ENCODE measurements at places on chromosomes 5 and 9.
A peak's percentile ranks its signal among the peaks of the same experiment; 100 is the strongest.

DNA sequence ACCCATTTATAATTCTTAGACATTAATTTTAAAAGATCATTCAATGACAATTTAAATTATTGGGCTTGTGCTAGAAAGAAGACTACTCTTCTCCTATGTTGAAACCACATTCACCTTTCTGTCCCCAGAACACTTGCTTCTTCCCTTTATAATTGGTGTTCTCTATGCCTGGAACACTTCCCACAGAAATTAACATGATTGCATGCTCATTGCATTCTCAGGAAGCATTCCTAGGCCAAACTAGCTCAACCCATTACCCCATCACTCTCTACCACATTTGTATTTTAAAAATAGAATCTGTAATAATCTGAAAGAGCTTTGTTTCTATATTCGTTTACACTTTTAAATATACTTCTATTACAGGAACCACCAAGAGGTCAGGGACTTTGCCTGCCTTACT is 184.7 kb downstream of the MEF2C start:
- DNase-seq, result no peak

DNA sequence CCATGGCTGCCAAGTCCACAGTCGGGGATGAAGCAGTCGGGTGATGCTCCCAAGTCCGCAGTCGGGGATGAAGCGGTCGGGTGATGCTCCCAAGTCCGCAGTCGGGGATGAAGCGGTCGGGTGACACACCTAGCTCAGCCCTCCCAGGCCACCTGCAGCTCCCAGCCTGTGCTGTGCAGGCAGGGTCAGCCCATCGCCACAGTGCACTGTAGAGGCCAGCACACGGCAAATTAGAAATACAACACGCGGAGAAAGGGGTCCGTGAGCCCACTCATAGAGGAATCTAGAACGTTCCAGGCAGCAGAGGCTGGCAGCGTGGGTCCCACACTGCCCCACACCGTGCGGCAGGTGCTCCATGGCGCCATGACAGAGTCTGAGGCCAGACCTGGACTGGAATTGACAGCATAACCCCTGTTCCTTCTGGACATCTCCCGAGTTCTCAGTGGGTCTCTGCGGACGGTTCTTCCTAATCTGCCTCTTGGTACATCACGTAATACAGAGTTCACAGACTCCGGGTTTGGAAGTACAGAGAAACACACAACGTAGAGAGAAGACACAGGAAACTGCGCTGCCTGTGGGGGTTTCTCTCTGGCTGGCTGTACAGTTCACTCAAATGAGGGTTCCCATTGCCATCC is 7.7 kb upstream of the EXOC3 start:
- no peak for DNase-seq

GRCh38 chr5:30867711-30868110 is 325.8 kb upstream of the CDH6 start:
- DNase-seq, result no peak

DNA sequence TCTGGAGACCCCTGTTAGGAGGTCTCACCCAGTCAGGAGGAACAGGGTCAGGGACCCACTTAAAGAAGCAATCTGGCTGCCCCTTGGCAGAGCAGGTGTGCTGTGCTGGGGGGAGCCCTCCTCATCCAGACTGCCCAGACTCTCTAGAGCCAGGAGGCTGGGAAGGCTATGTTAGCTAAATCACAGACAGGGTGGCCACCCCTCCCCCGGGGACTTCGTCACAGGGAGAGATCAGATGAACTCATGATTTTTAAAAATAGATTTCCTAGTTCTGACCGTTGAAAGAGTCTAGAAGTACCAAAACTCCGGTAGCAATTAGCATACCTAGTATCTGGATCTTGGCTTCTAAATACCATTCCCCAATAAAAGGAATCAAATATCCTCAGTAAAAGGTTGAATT is 35.0 kb upstream of the FOXB2 start:
- DNase-seq, result no peak

DNA sequence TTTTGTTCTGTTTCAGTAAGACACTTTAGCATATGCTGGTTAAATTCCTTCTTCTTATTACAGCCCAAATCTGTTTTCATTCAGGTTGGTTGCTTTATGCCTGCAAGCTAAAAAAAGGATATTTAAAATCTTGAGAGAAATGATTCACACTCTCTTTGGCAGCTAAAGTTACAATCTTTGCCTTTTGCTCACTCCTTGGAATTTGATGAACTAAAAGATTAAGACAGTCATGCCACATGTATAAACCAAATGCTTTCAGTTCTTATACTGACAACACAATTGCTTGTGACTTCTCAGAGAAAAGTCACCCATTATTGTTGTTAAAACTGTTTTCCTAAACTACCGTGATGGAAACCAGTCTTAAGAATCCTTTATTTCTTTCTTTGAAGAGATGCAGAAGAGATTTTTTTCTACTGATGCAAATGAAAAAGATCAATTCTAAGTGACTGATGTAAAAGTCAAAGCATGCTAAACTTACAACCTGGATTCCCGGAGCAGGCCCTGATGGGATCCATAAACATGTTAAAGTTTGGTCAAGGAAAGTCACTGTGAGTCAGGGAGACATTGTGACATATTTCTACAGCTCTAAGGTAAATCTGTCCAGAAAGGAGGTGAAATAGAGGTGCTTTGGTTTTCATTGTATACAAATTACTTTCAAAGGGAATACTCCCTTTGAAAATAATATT is 144.2 kb upstream of the CDH10 start:
- no peak for DNase-seq

DNA sequence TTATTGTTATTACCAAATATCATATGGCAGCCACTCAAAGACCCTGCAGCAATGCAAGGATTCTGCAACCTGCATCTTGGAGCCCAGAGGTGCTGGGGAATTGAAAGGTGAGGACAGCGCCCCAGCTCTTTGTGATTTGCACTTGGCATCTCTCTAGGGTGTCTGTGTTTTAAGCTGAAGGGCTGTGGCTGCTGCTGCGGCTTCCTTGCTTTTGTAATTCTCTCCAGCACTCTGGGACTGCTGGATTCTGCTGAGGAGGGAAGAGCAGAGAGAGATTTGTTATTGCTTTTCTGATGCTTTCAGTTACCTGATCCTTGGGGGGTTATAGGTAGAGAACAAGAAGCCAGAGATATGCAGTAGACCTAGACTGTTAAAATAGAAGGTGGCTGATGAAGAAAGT is 562.4 kb downstream of the EBF1 start:
- DNase-seq, result no peak

- no peak for DNase-seq
Measured at GRCh38 chr9:107334103-107334776, 51.2 kb downstream of the RAD23B start.

DNA sequence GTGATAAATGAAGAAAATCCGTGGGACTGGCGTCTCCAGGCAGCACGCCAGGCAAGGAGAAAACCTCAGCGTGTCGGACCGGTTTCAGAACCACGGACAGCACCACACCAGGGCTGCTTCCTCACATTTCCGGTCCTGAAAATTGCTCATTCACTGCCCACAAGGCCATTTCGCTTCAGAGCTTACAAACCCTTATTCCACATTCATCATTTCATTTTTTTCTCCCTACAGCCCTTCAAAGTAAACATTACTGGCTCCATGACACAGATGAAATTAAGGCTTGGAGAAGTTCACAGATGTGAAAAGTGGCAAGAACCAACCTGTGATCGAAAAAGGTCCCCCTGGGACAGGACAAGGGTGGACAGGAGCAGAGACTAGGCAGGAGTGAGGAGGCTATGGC is 1.5 kb upstream of the GPRIN1 start:
- no peak for DNase-seq

- DNase-seq, result peak; percentile 85
Measured at GRCh38 chr9:126228781-126229444, 97.7 kb upstream of the MVB12B start.

DNA sequence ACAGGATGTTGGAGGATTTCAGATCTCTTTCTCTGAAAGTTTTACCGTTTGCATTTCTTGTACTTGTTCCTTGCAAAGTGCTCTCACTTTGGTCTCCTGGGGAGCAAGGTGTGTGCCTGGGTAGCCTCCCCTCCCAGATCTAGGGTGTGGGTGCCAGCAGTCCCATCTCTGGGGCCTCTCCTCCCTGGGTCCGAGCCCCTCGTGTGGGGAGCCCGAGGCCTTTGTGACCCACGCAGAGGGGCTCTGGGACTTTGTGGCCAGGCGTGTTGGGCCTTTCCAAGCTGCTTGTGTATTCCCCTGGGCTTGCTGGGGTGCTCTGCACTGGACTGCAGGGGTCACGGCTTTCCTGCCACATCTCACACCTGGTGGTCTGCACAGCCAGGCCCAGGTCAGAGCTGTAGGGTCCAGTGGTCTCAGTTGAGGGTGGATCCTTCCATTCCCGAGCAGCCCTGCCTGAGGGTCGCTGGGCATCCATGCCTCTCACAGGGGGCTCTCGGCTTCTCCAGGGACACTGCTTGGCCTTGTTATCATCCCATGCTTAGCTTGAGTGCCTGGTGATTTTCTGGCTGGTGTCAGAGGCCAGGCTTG is 96.3 kb downstream of the CACNA1B start:
- DNase-seq, result no peak

DNA sequence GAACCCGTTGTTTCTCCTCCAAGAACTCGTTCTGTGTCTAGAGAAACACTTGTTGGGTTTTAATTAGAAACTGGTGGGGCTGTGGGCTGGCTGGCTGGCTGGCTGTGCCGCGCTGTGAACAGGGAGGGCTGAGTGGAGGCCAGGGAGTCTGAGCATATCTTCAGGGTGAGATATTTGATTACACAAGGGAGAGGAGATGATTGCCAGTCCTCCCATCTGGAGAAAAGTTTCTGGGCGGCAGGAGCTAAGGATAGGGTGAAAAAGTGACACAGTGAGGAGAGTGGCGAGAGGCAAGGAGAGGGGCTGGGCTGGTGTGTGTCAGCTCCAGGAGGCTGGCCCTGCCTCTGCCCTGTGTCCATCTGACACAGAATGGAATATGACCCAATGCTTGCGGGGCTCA is 63.0 kb downstream of the GDNF start:
- DNase-seq, result no peak

GRCh38 chr5:135448791-135449507 is 1.8 kb upstream of the DCANP1 start:
- no peak for DNase-seq

DNA sequence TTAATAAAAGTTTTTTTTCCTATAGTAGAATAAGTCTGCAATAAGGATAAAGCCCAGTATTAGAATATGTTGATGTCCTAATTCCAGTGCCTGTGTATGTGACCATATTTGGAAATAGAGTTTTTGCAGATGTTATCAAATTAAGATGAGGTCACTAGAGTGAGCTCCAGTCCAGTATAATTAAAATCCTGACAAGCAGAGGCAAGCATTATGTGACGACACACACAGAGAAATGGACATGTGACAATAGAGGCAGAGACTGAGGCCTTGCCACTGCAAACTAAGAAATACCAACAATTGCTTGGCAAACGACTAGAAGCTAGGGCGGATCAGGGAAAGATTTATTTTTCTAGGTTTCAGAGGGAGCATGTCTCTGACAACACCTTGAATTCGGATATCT is 216.4 kb upstream of the CYLC2 start:
- no peak for DNase-seq

GRCh38 chr5:119312403-119312802 is 43.4 kb upstream of the TNFAIP8 start:
- DNase-seq, result no peak

GRCh38 chr9:110599468-110599867 is 19.9 kb upstream of the SVEP1 start:
- DNase-seq, result no peak

GRCh38 chr5:127757576-127757975 is 54.4 kb downstream of the CCDC192 start:
- peak; percentile 38 for DNase-seq

DNA sequence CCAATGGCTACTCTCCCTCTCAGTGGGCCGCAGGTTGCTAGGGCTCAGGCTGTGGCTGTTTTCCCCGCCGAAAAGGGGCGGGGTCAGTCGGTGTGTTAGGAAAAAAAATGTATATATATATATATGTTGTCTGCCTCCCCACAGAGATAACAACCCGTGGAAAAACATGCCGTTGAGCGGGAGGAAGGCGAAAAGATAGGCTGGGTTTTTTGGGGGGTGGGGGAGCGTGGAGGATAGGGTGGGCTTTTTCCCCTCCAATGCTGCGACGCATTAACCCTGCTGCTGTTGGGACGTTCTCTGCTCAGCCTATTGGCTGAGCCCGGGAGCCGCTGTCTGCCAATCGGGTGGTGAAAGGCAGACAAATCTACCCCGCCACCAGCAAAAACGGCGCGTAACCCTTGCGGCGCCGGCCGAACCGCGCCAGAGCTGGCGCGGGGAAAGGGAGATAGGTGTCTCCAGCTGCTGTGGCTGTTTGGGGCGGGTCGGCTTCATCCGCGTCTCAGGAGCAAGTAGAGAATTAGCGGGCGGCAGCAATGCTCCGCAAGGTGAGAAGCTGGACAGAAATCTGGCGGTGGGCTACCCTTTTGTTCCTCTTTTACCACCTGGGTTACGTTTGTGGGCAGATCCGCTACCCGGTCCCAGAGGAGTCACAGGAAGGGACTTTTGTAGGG is at the start of gene PCDHGC4:
Gene PCDHGC4 (plus strand): TSS at position 390 of the 671 bp plus-strand sequence. CDS start 144 bp downstream, at position 534.
- peak; percentile 35 for DNase-seq

DNA sequence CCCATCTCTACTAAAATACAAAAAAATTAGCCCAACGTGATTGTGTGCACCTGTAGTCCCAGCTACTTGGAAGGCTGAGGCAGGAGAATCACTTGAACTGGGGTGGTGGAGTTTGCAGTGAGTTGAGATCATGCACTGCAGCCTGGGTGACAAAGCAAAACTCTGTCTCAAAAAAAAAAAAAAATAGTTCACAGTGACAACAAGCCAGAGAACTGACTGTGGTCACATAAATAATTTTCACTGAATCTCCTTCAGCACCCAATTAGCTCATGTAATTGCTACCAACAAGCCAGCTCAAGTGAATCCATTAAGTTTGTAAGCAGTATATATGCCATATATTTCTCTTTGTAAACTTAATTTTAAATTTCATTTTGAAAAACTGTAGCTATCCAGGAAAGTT is 14.5 kb upstream of the AFAP1L1 start:
- DNase-seq, result no peak

DNA sequence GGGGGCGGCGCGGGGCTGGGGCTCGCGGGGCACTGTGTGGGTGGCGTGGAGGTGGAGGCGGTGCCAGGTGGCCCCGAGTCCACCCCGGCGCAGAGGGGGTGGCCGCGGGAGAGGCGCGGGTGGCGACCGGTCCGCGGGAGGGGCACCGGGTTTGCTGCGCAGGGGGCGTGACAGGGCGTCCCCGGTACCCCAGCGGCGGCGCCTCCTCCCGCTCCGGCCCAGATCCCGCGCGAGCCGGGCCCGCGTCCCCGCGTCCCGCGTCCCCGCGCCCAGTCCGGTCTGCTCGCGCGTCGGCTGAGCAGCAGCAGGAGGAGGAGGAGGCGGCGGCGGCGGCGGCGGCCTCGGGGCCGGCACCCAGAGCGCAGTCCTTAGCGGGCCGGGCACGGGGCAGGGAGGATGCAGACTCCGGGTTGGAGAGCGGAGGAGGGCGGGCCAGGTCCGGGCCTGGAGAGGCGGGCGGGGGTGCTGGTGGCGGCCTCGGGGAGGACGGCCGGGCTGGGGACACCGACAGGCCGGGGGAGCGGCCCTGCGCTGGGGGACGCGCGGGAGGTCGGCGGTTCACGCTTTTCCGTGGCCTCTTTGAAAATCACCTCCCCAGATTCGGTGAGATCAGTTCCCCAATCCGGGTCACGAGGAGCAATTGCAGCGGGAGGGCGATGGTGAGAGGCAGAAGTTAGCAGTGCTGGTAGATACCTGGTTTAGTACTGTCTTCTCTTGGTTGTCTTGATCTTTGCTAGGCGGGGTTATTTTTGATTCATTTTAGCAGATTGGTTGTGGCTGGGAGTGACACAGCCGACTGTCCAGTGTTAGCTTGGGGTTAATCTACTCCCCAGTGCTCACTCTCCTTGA is 1.7 kb downstream of the TRIO start:
- peak; percentile 82 for DNase-seq
